ENCODE measurements at places on chromosomes 12 and 14.

- no peak for DNase-seq
Observed at GRCh38 chr12:66963901-66964300, 285.0 kb upstream of the GRIP1 start.

DNA sequence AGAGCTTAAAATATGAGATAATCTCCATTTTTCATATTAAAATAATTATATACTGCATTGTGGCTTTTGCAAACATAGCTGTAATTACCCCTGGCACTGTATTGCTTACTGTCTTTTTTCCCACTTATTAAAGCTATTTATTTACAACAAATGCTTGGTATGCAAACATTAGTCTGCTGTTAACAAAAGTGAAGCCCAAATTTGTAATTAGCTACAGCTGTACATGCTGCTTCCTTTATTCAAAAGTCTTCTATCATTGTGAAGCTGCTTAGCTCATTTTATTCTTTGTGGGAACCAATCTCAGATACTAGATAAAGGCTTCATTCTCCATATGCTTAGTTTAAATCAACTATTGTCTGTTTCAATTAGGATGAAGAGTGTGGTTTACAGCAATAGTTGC lies 425.8 kb upstream of the FOXG1 start:
- no peak for DNase-seq

GRCh38 chr12:131869871-131870418 lies 24.5 kb upstream of the ULK1 start:
- DNase-seq = no peak

DNA sequence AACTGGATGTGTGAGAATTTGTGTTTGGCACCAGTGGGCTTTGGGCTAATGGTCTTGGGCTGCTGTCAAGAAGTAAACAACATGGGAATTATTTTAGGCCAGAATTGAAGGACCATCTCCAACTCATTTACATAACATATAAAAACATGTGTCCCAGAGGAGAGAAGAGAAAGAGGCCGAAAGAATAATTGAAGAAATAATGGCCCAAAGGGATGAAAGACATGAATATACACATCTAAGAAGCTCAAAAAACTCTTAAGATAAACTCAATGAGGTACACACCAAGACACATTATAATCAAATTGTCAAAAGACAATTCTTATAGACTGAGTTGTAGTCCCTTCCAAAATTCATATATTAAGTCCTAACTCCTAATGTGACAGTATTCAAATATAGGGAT lies 56.1 kb upstream of the SCAF11 start:
- no peak for DNase-seq

- no peak for DNase-seq
Observed at GRCh38 chr12:89316705-89317139, 35.6 kb downstream of the DUSP6 start.

- no peak for DNase-seq
Observed at GRCh38 chr14:24057271-24057670, 5.5 kb downstream of the CARMIL3 start.

- DNase-seq = no peak
Observed at GRCh38 chr12:123254853-123255446, 16.7 kb downstream of the CDK2AP1 start.

DNA sequence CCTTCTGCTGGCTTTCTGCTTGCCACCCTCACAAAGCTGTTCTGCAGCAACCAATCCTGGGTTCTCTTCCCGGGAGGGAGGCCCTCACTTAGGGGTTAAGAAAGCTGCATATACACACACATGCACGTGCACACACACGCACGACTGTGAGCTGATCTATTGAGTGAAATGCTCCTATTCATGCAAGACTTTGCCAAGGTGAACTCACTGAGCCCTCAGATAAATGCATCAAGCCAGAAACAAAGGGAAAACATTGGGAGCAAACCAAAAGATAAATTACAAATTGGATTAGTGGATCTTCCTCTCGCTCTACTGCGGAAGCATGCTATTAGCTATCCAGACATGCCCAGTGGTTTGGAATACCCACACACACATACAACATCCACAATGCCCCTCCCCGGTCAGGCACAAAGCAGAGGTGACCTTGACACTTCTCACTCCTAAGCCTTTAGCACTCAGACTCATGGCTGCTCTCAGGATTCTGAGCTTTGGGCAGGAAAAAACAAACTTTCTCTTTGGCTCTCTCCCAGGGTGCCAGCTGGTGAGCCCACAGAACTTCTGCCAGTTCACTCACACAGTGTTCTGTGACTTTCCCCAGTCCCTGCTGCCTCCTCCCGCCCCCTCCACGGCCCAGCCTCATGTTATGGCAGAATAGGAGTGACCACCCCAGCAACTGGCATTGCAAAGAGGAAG lies 320.0 kb downstream of the DPF3 start:
- no peak for DNase-seq
